ENCODE measurements at places on chromosomes 5 and 9.

GRCh38 chr5:95779611-95780010 lies 42.9 kb downstream of the GLRX start:
- DNase-seq = no peak

- DNase-seq = no peak
Observed at GRCh38 chr5:72126796-72127195, 19.5 kb downstream of the MAP1B start.

DNA sequence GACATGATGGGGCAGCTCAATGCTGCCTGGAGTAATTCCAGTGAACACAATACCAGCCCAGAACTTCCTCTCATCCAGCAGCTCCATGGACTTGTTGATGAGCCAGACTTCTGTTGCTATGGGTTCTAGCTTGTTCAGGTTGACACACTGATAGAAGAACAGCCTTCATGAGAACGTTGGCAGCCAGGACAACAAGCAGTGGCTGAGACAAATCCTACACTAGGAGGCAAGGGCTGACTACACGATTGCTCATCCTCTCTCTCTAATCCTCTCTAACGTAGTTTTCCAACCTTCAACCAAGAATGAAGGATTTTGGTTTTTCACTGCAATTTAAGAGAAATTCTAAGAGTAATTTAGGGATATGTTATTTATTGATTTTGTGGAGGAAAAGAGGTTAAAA lies 67.8 kb downstream of the NIPSNAP3B start:
- no peak for DNase-seq

DNA sequence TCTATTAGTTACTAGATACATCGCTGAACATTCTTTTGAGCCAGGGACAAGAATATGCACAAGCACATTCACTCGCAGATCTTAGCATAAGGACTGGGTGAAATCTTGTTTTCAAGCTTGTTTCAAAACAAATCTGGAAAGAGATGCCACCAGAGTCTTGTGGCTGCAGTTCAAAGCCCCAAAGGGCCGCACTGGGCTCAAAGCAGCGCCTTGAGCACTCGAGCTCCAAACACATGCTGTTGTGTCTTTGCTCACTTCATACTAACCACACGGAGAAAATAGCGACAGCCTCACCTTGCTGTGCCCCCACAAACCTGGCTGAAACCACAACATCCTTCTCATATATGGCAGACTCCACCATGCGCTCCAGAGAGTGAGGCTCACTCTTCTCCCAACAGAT lies 34.2 kb upstream of the IL7R start:
- DNase-seq = no peak
